Activated CD4-positive, alpha-beta T cell treated with anti-CD3 and anti-CD28 coated beads, Interleukin-2, amount 10 ng/mL, durations not matched to agents 24 days and 14 days (primary cell): ENCODE measurements at places on chromosomes 4 and X.

DNA sequence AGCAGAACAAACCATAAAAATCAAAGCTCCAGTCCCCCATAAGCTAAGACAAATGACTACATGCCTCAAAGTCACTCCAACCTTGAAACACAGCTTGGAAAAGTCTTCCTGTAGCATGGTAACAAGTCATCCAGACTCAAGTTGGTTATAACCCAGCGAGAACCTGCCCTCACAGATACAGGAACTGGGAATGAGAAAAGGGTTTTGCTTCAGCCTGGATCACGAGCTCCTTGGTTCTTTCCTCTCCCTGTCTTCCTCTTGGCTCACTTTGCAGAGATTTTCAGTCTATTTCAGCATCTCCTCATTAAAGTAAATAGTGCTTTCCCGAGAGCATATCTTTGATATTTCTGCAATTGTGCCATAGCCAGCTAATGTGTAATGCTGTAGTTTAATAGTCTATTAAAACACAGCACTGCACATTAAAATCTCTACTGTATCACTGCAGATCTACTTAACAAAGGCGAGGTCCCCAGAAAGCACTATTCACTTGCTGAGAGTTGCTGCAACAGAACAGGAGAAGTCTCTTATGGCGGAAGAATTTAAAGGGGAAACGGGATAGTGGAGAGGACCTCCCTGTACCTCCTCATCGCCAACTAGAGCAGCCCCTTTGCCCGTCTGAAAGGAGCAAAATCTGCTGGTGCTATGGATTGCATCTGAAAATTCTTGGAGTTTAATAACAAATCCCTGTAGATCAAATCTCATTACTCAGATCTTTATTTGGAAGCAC is 249.3 kb upstream of the GATB start:
- no peak for DNase-seq

DNA sequence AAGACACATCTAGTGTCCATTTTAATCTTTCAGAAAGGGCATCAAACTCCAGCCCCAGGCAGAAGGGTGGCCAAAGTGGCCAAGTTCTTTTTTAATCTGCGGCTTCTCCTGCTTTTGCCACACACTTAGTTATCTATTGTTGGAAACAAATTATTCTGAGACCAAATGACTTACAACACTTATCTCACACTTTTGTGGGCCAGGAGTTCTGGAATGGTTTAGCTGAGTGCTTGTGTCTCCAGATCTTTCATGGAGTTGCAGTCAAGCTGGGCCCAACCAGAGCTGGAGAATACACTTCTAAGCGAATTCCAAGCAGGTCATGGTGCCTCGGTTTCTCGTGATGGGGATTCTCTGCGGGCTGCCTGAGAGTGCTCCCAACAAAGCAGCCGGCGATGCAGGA is 4.0 kb downstream of the TXK start:
- no peak for DNase-seq

GRCh38 chrX:155313766-155314165 is 20.6 kb downstream of the CLIC2 start:
- no peak for DNase-seq

DNA sequence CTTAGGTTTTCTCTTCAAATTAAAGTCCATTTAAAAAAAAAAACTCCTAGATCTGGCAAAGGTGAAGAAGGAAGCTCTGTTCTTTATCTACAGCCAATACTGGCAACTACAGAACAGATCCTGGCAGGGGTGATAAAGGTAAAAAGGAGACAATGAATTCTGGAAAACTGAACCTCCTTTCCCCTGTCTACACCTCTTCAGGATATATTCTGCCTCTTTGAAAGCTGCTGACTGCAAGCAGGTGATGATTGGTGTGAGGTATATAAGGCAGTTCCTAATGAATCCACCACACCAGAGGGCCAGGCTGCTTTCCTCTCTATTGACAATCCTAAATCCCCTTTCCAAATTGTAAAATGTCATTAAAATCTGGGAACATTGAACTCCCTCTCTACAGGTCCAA is 370.1 kb downstream of the PPP3CA start:
- no peak for DNase-seq

GRCh38 chr4:27023366-27023765 is 162.7 kb downstream of the STIM2 start:
- no peak for DNase-seq

DNA sequence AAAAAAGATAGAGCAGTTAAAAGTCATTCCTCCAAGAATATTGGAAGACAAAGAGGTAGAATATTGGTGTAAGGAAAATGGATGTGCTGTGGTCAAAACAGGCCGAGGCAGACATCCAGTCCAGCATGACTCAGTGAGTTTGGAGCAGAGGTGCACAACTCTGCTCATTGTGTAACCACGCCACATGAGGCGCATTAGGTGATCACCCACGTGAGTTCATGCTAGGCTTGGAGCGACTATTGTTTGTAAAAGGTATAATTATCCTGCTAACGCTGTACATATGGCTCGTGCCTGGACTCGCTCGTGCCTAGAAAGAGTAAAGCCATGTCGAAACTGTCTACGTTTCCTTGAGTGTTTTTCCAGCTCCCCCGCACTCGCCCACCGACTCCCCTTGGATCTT is 23.9 kb downstream of the C4orf54 start:
- DNase-seq: no peak

DNA sequence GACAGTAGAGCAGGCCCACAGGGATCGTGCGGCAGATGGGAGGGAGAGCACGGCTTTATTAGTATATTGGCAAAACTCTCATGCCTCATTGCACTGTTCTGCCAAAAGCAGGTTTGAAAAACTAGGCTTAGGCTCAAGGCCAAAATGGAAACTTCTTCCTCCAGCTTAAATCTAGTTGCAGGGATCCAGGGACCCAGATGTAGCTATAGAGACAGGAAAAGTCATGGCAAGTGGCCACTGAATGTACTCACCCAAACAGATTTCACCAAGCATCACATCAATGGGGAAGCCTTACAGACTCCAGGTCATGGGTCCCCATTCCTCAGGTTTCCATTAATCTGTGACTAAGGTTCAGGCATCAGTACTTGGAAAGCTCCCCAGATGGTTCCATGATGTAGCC is 149.2 kb downstream of the STK32B start:
- no peak for DNase-seq

- no peak for DNase-seq
Measured at GRCh38 chrX:11423362-11423818, 130.2 kb downstream of the AMELX start.

GRCh38 chr4:147326591-147326990 is 154.3 kb upstream of the EDNRA start:
- DNase-seq: no peak

DNA sequence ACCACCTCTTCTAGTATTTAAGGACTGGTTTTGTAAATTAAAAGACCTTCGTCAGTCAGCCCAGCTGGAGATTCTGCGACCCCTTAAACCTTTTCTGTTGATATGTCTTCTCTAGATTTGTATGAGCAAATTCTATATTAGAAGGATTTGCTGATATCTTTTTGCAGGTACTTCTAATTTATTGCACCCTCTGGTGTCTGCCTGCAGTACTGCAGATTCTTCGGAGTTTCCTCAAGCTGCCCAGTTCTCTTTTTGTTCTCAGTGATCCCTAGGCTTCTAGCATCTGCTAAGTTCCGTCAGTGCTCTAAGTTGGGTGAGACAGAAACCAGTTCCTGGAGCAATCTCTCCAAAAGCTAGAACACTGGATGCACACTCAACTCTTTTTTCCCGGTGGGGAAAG is 545.2 kb downstream of the C4orf33 start:
- DNase-seq: peak; percentile 85
